ENCODE measurements at places on chromosomes 6 and 20.

DNA sequence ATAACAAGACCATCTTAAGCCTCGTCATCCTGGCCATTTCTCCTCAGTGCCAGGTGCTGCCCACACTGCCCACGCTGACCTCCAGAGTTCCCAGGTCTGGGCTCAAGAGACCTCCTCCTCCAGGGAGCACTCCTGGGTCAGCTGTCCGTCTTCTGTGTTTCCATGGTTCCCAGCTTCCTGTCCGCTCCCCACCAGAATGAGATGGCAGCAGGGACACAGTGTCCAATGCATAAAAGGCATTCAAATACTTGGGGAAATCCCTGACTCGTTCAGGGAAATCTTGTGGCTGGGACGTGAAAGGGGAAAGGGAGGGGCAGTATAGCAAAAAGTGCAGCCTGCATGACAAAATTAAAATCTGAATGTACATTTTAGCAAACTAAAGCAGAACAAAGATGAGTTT, 54.3 kb downstream of the SLC23A2 start:
- DNase-seq = no peak

- no peak for DNase-seq
Observed at GRCh38 chr20:51577432-51578144, 35.1 kb upstream of the NFATC2 start.

DNA sequence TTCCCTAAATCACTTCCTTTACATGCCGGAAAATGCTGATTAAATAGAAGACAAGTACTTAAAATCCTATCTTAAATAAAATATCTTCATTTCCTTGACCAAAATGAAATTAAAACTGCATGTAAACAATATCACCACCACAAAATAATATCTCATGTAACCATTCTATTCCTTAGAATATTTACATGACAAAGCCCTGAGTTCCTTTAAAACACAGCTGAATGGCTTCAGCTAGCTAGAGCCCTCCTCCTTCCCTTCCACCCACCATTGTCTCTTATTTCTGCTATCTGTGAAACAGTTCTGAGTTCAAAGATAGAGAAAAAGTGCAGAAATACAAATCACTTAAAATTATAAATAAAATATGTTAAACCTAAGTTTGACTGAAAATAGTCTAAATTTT, 103.1 kb downstream of the HIVEP2 start:
- DNase-seq = no peak

- DNase-seq = no peak
Observed at GRCh38 chr20:57156011-57156729, 110.3 kb downstream of the BMP7 start.
